ENCODE measurements at places on chromosomes 11 and 22.

GRCh38 chr11:11940551-11940950, 67.9 kb downstream of the DKK3 start:
- DNase-seq: no peak

GRCh38 chr11:130904380-130904779, 11.9 kb downstream of the SNX19 start:
- no peak for DNase-seq

- no peak for DNase-seq
Measured at GRCh38 chr22:27419473-27419872, 382.1 kb downstream of the MN1 start.

GRCh38 chr11:6655020-6655789, 404 bp downstream of the DCHS1 start:
- DNase-seq: no peak

DNA sequence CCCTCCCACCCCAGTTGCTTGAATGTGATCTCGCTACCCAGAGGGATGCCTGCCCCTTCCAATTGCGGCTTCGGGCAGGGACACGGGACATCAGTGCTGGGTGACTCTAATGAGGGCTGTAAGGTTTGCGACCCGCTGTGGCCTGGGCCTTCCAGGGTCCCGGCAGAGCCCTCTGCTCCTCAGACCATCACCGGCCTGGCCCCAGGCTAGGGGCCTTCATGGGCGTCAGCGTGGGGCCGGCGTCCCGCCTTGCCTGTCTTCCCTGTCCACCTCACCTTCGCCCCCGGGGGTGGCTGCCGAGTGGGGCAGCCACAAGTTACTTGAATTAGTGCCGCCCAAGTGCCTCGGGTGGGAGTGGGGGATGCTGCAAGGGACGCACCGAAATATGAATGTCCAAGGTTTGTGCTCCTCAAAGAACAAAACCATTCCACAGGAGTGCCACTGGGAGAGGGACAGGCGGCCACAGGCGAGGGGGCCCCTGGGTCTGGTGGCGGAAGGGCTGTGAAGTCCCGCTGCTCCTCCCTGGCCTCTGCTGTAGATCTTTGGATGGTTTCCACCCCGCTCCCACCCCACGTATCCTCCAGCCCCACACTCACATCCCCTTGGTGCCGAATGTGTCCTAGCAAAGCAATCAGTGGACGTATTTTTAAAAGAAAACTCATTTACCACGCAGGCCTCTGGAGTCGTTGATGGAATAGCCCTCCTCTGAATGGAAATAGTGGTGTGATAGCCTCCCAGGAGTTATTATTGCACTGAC, 317.1 kb downstream of the NTM start:
- no peak for DNase-seq

- no peak for DNase-seq
Measured at GRCh38 chr22:47748271-47748670, 985.8 kb downstream of the TBC1D22A start.

Data from activated effector memory CD4-positive, alpha-beta T cell treated with Interleukin-2 at 50 U/mL for 16 hours (primary cell).